ENCODE measurements at places on chromosomes 1 and 21.

DNA sequence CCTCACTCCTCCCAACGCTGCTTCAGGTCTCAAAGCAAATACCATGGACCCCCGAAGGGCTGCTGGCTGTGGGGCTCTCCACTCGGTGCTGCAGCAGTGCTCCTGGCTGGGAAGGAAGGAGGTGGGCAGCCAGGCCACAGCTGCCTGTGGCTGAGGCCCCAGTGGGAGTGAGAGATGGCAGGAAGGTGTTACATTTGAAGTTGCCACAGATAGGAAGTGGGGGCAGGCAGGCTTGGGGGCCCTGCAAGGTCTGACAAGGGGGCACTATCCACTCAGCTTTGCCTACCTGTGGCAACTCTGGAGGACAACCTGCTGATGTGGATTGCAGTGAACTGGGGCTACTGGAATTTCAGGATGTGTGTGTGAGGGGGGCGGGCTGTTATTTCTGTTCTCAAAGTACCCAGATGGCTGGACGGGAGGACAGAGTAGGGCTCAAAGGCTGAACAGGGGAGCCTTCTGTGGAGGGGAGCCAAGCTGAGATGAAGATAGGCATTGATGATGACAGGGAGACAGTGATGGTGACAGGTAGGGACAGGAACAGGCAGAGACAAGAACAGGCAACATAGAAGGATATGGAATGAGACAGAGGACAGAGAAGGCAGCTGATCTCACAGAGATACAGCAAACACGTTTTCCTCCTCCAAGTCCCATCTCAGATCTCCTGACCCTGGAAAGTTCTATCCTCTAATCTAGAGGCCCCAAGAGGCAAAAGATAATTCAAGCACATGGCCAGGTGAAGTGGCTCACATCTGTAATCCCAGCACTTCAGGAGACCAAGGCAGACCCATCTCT lies 1.8 kb downstream of the ZNF683 start:
- DNase-seq = no peak

DNA sequence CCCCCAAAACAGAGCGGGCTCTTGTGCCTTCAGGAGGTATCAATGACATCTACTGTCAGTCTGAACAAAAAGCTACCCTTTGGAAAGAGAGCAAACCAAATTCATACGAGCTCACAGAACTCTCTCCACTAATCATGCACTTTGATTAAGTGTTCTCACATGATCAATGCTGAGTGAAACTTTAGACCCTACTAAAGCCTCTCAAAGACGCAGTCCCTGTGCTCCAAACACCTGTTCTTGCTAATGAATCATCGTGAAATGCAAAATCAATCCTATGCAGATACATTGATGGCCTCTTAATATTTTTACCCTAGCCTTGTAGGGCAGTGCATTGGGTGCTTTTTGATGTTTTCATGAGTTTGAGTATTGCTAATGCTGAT lies 113.4 kb downstream of the ZBTB18 start:
- no peak for DNase-seq

DNA sequence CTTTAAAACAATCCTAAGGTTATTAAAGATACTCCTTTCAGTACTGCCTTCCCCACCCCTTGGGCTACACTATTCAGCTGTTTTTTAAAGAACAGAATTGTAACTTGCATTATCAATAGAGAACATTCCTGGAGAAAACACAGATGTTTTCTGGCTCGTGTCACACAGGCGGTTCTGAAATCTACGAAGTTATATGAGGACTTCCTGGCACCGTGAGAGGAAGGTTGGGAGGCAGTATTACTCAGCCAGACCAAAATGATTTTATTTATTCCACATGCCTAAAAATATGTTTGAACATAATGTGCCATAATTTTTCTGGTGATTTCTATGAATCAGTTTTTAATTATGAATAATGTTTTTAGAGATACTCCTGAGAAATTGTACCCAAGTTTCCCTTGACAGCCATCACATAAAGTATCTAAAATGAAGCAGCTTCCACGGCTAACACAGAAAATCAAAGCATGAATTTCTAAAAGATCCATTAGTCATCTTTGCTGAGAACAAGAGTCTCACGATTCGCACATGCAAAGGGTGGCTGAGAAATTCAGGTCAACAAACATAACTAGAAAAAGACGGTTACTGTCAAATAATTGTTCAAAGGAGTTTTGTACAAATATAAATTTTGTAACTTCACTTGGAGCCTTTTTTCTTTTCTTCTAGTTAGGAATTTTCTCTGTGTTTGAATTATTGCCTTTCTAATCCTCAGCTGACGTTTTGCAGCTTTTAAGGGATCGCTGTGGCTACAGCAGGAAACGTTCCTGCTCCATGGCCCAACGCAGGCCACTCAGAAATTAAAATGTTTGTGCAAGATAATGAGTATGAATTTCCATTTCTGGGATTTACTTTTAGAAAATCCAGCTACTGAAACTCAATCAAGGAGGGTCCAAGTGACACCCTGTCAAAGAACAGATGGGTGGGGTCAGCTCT lies 8.0 kb upstream of the SIM2 start:
- no peak for DNase-seq

- DNase-seq = no peak
Measured at GRCh38 chr1:116451702-116452101, 78.7 kb downstream of the ATP1A1 start.

DNA sequence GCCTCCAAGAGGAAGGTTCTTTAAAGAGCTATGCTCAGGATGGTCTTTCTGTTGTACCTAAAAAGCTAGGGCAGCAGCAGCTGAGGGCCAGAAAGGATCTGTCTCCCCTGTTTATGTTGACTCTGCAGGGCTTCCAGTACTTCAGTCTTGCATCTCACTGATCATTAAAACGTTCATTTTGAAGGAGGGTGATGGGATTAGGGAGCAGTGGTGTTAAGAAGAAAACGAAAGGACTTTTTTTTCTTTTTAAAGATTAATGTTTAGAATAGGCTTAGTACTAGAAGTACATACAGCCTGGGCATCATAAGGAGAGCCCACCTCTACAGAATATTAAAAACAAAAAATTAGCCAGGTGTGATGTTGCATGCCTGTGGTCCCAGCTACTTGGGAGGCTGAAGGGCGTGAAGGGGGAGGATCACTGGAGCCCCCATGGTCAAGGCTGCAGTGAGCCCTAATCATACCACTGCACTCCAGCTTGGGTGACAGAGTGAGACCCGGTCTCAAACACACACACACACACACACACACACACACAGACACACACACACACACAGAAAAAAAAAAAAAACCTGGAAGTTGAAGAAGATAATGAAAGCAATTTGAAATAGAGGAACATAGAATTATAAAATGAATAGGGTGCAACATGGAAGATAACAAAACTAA lies 2.9 kb downstream of the CR1L start:
- no peak for DNase-seq

DNA sequence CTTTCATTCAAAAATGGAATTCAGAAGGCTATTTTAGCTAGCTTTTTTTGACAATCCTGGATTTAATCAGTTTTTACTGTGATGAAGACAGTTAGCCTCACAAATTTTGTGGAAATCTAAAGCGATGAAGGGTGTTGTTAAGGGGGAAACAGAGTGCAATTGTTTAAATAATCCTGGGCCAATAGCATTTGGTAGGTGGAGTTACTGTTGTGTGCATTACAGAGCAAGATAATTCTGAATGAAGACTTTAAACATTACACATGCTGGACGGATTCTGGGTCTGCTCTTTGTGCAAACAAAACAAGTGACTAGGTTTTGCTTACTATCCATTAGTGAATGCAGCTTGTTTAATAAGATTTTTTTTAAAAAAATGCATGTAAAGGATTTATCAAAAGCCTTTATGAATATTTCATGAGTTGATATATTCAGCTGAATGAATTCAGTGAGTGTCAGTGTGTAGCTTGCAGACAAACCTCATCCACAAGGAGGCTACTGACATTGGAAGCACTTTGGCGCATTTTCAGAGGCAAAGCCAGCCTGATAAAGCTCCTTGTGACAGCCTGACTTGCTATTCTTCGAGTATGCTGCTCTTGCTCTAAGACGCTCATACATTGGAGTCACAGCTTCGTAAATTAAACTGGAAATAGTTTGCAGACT lies 199.6 kb downstream of the PDE4B start:
- DNase-seq = no peak

DNA sequence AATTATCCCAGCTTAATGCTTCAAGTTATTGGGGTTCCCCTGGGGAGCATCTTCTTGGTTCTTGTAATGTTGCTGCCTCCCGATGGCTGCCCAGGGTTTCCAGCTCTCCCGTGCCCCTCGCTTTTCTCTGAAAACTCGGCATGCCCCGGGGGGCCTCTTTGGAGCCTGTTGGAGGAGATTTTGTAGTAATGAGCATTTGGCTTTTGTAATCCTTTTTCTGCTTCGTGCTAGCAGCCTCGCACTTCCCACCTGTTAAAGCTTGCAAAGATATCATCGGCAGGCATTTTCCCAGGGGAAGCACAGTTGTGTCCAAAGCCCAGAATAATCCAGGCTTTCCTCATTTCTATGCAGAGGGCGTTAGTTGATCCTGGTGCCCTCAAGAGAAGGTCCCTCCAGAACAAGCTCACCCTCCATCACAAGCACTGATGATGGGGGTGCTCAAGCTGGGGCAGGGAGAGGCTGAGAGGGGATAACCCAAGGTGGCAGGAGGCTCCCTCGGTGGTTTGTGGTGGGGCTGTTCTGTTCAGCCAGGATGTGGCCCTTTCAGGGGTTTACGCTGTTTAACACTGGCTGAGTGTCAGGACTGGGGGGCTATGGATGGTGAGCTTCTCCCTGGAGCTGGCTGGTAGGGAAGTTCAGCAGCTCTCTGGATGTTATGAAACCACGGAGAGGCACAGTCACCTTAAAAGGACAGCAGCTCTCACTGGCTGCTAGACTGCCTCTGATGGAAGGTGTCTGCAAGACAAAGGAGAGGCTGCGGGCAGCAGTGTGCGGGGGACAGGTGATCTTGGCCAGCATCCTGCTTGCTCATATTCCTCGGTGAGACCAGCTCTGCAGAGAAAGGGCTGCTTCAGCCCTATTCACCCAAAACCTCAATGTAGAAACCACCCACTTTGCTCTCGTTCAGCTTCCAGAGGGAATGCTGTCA lies 477.1 kb upstream of the VAMP3 start:
- DNase-seq = no peak

- no peak for DNase-seq
Measured at GRCh38 chr21:17699524-17700189, 87.0 kb upstream of the BTG3 start.

GRCh38 chr1:3211582-3212375 lies 142.8 kb downstream of the PRDM16 start:
- no peak for DNase-seq

DNA sequence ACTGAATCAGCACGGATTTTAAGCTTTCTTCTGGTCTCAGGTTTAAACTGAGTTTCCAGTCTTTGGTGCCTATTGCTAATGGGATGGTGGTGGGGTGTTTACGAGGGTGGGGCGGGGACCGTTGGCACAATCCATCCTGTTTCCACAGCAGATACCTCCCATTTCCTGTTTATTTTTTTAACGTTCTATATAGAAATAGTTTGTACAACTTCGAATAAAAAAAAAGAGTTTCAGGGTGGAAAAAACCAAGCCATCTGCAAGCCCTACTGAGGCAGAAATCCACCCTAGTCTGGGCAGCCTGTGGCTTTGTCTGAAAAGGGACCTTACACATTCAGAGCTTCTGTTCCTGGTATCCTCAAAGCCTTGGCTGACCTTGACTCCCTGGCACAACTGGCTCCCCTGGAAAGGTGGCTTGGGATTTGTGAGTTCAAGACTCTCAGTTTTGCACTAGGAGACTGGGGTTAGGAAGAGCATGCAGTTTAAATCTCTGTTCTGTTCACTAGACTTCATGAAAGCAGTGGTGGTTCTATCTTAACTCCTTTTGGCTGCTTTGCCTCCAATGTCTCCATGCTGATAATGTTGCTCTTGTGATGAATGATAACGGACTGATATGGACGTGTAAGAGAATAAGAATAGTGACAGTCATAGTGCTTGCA lies 46.7 kb downstream of the VANGL2 start:
- DNase-seq = no peak

GRCh38 chr1:220876511-220877376 lies 2.5 kb upstream of the HLX start:
- DNase-seq = no peak

- no peak for DNase-seq
Measured at GRCh38 chr1:172140072-172140471, 280.4 kb upstream of the C1orf105 start.

GRCh38 chr1:112788054-112788453 lies 72.9 kb upstream of the PPM1J start:
- no peak for DNase-seq

DNA sequence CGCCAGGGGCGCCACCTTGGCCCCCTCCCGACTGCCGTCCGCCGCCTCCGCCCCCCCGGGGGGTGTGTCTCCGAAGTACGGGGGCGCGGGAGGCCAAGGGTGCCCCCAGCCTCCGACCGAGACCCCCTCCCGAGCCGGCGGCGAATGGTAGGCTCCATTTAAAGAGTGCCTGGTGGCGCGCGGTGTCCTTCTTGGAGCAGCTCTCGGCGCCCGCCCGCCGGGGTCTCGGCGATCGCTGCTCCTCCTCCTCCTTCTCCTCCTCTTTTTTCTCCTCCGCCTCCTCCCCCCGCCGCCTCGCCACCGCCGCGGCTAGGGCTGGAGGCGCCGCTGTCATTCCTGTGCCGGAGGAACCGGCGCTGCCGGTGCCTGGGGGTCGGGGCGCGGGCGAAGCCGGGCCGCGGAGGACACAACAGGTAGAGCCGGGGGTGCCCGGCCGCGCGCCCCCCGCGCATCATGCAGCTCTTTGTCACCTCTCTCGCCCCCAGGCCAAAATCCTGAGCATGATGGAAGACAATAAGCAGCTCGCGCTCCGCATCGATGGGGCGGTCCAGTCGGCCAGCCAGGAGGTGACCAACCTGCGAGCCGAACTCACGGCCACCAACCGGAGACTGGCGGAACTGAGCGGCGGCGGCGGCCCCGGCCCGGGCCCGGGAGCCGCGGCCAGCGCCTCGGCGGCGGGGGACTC lies at the start of gene KAZN:
Gene KAZN, plus strand, starts transcription at position 188 of the 685 bp plus-strand sequence.
- DNase-seq = no peak

DNA sequence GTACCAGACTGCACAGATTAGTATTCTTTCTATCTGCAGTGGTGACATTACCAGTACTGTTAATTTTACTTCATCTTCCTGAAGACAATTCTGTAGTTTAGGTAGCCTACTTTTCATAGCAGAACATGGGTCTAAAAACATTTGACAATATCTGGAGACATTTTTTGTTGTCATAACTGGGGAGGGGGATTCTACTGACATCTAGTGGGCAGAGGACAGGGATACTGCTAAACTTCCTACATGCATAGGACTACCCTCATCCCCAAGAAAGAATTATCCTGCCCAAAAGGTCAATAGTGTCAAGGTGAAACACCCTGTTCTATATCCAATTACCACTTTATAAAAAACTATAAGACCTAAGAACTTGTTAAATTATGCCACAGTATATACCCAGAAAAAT lies 3.4 kb upstream of the ARHGAP29 start:
- DNase-seq = no peak

DNA sequence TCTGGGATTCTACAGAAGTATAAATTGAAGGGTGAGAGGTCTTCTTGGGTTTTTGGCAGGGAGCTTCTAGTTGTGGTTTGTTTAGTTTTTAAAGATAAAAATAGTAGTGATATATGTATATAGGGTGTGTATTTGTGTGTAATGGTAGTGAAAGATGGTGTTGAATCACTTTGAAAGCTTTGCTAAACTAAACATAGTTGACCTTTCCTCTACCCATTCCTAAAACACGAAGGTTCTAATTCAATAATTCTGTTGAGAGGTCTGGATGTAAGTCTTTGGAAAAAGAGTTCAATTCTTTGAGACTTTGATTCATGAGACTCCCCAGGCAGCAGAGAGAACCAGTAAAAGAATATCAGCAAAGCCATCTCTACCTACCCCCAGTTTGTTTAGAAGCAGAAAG lies 247.9 kb upstream of the DUSP10 start:
- no peak for DNase-seq
